ENCODE measurements at places on chromosomes 7 and 10.

- DNase-seq = no peak
These were observed 18.7 kb downstream of the YKT6 start for GRCh38 chr7:44219371-44220045.

- DNase-seq = no peak
These were observed 3.7 kb upstream of the STK32C start for GRCh38 chr10:132311338-132311939.

DNA sequence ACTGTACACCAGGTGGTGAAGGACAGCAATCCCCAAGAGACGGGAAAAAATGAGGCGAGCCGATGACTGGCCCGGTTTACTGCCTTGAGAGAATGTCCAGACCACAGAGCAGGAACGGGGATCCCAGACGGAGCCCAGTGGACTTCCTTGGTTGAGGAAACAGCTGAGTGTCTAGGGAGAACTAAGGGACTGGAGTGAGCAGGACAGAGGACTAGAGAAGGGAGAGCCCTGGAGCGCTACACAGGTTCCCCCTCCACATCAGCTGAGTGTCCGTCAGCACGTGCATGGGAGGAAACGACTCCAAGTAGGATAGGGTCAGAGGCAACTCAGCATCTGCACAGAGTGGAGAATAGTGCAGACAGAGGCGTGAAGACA lies 7.1 kb upstream of the WDR86 start:
- DNase-seq = no peak

DNA sequence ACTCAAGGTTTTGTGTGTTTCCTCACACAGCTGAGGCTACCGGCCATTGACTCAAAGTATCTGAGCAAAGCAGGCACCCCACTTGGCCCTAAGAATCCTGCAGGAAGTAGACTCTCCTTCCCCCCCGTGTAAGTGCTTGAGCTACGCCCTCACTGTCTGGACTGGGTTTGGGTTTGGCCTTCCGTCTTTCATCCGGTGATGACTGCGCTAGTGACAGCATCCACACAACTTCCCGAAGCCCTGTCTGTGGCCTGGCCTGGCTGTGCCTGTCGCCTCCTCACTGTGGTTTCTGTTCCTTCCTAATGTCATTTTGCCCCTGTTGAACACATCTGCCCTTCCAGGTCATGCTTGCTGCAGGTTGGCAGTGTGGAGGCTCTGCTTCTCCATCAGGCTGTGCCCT lies 14.5 kb downstream of the C7orf57 start:
- no peak for DNase-seq

- DNase-seq = no peak
These were observed 150.0 kb downstream of the SKAP2 start for GRCh38 chr7:26714438-26714837.

DNA sequence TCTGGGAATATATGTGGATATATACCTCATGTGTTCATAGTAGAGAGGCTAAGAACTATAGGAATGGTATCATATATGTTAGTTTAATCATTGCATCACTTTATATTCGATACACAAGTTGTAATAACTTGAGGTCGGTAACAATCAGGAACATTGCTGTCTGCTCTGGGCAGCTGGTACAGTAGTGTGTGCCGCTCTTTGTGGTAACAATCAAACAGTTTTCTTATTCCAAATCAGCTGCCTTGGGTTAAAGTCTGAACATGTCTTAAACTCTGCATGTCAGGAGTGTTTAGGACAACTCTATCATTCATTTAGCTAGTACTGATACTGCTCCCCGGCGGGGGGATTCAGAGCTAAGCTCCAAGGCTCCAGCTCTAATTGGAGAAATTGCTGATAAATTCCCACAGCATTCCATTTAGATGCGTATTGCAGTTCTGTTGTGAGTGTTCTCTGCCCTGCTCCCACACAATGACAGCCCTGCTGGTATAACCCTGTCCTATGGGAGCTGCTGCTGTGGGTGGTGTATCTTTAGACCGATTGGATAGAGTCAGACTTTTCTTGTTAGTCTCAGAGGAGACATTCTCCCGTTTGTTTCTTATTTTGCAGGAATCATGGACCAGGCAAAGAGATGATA lies 707.5 kb upstream of the FZD8 start:
- DNase-seq = no peak

GRCh38 chr10:22479419-22479818 lies 134.1 kb downstream of the SPAG6 start:
- no peak for DNase-seq

DNA sequence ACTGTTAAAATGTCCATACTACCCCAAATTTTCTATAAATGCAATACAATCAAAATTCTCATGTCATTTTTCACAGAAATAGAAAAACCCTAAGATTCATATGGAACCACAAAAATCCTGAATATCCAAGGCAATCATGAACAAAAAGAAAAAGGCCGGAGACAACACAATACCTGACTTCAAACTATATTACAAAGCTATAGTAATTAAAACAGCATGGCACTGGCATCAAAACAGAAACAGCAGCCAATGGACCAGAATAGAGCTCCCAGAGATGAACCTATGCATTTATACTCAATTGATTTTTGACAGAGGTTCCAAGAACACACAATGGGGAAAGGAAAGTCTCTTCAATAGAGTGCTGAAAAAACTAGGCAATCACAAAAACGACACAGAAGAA lies 128.8 kb downstream of the SDHAF3 start:
- DNase-seq = no peak

GRCh38 chr7:12519682-12520009 lies 50.9 kb upstream of the SCIN start:
- DNase-seq = no peak

DNA sequence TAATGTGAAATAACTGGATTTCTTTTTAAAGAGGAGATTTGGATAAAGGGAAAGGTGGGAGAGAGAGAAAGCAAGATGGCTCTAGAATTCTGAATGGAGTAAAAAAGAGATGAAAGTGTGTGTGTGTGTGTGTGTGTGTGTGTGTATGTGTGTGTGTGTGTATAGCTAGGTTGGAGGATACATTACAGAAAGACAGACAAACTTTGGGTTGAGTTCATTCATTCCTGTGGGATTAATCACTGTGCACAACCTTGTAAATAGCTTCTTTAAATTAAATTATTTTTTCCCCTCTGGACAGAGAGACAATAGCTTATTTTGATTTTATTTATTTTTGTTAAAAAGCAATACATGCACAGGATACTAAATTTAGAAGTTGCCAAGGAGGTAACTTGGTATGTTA lies 7.5 kb downstream of the ASB4 start:
- no peak for DNase-seq

DNA sequence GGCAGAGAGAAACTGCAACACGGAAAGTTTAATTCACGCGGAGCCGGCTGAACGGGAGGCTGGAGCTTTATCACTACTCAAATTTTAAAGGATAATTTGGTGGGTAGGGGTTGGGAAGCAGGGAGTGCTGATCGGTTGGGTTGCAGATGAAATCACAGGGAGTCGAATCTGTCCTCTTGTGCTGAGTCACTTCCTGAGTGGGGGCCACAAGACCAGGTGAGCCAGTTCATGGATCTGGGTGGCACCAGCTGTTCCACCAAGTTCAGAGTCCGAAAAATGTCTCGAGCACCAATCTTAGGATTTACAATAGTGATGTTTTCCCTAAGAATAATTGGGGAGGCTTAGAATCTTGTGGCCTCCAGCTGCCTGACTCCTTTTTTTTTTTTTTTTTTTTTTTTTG lies 3.6 kb upstream of the PRAP1 start:
- no peak for DNase-seq

GRCh38 chr7:33179519-33179918 lies 50.2 kb downstream of the BBS9 start:
- no peak for DNase-seq

DNA sequence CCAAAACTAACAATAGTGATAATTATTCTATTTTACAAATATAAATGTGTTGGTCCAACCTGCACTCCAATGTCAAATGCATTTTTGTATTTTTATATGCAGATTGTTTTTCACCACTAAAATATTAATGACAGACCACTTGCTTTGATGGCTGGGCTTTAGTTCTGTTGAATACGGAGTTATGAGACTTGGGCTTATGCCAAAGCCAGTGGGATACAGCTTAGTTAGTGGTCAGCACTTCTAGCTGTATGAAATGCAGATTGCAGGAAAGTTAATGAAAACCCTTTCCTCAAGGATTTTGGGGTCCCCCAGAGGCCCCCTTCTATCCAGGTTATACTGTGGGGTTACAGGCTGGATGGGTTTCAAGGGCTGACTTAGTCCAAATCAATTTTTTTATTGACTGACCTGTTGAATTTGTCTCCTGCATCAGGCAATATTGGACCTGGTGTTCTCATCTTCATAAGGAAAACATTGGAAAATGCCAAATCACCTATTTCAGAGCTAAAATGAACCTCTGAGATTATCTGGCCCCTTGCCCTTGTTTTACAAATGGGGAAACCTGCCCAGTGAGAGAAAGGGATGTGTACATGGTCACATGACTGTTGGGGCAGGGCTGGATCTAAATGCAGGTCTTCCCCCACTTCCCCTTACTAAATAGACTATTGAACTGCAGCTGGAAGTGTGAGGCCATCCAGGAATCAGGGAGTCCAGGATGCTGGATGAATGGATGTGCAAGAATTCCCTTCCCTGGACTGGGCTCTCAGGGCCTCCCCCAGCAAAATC lies 1085.3 kb downstream of the KCNMA1 start:
- no peak for DNase-seq

DNA sequence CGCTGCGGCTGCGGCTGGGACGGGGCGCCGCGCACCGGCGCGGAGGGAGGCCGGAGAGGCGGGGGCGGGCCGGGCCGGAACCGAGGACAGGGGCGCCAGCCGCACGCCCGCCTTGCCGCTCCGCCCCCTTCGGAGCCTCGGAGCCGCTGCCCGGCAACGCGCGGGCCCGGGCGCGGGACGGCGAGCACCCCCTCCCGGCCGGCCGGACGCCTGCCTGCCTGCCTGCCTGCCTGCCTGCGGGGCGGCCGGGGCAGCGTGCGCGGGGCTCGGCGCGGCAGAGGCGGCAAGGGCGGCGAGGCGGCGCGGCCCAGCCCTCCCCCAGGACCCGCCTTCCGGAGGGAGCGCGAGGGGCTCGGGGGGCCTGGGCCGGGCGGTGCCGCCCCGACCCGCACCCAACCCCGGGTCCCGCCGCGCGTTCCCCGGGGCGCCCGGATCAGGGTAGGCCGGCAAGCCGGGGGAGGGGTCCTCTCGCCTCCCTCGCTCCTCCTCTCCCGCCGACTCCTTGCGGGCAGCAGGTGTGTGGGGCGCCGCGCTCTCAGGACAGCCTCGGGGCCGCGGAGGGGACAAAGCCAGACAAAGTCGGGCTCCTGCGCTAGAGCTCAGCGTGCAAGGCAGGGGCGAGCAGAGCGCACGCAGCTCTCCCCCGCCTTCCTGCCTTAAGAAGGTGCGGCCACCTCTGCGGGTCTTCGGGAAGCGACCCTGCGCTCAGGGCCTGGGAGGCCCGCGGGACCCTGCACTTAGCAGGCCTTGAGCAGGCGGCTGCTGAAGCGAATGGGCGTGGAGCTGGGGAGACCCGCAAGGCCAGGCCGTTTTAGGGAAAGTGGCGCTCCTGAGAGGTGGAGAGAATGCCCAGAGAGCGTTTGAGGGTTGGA lies at the start of gene KIAA1549:
TSS of gene KIAA1549 (minus strand) at position 58 of the 872 bp plus-strand sequence. CDS start 120 bp downstream, outside the sequence.
- DNase-seq = peak; percentile 34

GRCh38 chr10:31031205-31031557 lies 484 bp downstream of the ZNF438 start:
- peak; percentile 9 for DNase-seq

- no peak for DNase-seq
These were observed 1.3 kb downstream of the CASP2 start for GRCh38 chr7:143289421-143289820.

DNA sequence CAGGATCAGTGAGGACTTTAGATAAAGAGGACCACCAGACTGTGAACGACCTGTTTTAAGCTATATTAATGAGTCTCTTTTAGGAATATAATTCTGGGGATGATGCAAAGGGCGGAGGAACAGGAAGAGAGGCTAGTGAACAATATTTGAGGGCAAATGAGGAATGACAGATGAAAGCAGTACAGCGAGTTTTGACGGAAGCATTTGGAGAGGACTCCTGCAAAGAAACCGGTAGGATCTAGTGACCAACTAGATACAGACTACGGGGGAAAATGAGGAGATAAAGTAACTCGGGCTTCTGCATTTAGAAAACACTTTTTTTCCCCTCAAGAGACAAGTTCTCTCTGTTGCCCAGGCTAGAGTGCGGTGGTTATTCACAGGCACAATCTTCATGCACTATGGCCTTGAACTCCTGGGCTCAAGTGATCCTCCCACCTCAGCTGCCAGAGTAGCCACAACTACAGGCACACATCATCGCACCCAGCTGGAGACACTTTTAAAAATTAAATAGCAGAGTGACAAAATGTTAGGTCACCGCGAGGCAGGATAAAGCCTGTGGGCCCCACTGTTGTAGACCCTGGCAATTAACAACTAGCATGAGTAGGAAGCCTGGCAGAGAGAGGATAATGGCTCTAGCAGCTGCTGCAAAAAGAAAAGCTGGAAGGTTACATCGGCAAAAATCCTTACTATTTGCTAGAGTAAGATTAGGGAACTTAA lies 143.2 kb downstream of the SRPK2 start:
- no peak for DNase-seq

DNA sequence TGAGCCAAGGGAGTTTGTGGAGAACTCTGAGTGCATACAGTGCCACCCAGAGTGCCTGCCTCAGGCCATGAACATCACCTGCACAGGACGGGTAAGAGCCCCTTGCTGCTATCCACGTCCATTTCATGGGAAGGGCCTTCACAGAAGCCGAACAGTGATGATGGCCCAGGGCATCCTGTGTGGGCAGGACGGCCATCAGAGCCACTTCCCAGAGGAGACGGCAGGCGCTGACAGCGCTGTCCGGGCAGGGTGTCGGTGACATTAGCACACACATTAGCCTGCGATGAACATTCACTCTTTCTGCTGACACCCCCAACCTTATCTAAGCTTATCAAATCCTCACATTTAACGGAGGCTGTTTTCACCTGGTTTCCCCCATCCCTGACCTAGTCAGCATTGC lies 144.9 kb downstream of the EGFR start:
- no peak for DNase-seq

DNA sequence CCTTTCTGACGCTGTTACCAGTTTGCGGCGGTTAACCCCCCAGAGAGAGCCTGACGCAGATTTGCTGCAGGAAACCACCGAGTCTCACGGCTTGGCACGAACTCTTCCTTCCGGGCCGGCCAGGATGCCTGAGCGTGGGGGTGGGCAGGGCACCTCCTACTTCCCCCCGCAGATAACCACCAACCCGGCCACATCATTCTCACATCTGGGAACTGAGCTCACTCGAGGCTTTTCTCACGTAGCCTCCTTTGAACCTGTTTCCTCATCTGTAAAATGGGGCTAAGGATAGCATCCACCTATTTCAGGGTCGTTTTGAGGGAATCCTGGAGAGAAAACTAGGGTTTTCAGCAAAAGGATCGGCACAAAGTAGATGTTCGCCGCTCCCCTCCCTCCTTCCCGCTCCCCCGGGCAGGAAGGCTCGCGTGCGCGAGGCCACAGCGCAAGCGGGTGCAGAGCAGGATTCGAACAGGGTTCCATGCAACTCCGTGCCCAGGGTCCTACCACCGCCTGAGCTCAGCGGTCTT lies 23.6 kb downstream of the DDIT4 start:
- no peak for DNase-seq

GRCh38 chr10:110502072-110502845 lies 4.6 kb downstream of the DUSP5 start:
- DNase-seq = no peak

- no peak for DNase-seq
These were observed 398.8 kb upstream of the NFE2L3 start for GRCh38 chr7:25752967-25753791.

GRCh38 chr7:129095258-129095657 lies 40.3 kb upstream of the TNPO3 start:
- no peak for DNase-seq
